Right ventricle myocardium superior (tissue), 1 donor: ENCODE measurements at places on chromosomes 16 and 17. TPM values are rescaled to one million over a fixed set of nuclear protein-coding genes. Genes with fewer than 3 reads are reported as not detected.

The KRTAP1-1 gene
- total RNA-seq, result not detected

The CRYBA1 gene
- total RNA-seq, result not detected

The GFAP gene
- total RNA-seq, result 4.7 TPM

The MT2A gene
- total RNA-seq, result 87.9 TPM

The ABCC12 gene
- not detected for total RNA-seq

The PRDM7 gene
- total RNA-seq, result not detected

The VPS35L gene
- 19.4 TPM for total RNA-seq

The ANKRD40CL gene
- total RNA-seq, result not detected

The HS3ST3B1 gene
- 1.5 TPM for total RNA-seq

The ZPBP2 gene
- total RNA-seq, result not detected

The SLC5A11 gene
- total RNA-seq, result not detected

The NPIPA7 gene
- 3.0 TPM for total RNA-seq

The HS3ST3A1 gene
- 1.3 TPM for total RNA-seq

The PIPOX gene
- 1.00 TPM for total RNA-seq

The LGALS9B gene
- total RNA-seq, result not detected

The FBXW10 gene
- total RNA-seq, result 0.24 TPM

The CLEC10A gene
- total RNA-seq, result 5.0 TPM

The ZNF267 gene
- total RNA-seq, result 4.4 TPM

The HOXB1 gene
- total RNA-seq, result not detected

The ITGB4 gene
- 9.4 TPM for total RNA-seq

The CDT1 gene
- total RNA-seq, result 1.00 TPM

The GFER gene
- total RNA-seq, result 28.3 TPM

The GRAPL gene
- total RNA-seq, result 1.5 TPM

The KRT33A gene
- total RNA-seq, result not detected
